Activated CD4-positive, alpha-beta memory T cell treated with anti-CD3 and anti-CD28 coated beads, Interleukin-2, amount 10 ng/mL, durations not matched to agents 7 days and 5 days (primary cell): ENCODE measurements at places on chromosomes 5 and 9. TPM values are rescaled to one million over a fixed set of nuclear protein-coding genes. Genes with fewer than 3 reads are reported as not detected.

DNA sequence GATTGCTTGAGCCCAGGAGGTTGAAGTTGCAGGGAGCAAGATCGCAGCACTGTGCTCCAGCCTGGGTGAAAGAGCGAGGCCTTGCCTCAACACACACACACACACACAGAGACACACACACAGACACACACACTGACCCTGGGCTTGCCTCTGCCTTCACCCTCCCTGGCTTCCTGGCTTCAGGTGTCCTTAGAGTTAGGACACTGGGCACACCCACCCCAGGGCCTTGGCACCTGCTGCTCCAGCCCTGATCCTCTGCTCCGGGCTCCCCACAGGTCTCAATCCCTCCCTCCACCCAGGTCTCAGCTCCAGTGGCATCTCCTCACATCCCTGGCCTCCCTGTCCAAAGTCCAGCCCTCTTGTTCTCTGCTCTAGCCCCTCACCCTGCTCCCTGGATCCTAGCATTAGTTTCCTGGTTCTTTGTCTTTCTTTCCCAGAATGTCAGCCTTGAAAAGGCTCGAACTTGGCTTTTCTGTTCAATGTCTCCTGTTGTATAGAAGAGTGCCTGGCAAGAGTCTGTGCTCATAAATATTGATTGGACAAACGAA, 212.9 kb downstream of the C9orf50 start:
- DNase-seq = no peak
- H3K4me1 ChIP-seq = peaks cover 15% of the 10 kb centered on the region
- no peak overlapping the region for H3K4me3 ChIP-seq
- H3K36me3 ChIP-seq = peaks cover 11% of the 10 kb centered on the region
- H3K27ac ChIP-seq = no peak overlapping the region

DNA sequence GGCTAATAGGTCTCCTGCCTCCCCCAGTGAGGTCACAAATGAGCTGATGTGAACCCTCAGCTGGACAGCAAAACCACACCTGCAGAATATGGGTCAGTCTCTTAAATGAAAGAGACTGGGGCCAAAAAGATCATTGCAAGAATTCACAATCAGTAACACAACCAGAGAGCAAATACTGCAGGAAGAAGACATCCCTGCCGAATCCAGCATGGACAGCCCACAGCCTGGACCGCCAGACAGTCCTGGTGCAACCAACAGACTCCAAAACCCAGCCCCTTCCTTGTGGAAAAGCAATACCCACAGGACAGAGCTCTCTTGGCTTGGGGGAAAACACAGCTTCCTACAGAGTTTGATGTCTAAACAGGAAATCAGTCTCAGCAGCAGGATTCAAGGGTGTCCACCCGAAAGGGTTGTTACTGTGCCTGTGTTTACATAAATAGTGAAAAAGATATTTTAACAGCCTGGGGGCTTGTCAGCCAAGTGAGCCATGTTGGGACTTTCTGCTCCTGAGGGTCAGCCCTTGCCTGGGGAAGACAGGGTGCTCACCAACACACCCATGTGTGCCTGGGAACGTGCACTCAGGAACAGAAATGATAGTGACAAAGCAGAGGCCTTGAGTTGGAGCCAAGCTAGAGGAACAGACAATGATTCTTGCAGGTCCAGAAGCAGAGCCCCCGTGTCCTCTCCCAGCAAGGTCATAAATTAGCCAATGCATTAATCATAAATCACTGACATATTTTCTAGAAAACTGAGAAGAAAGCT, 106.2 kb downstream of the SEMA5A start:
- no peak overlapping the region for H3K27ac ChIP-seq
- no peak overlapping the region for H3K4me3 ChIP-seq
- H3K36me3 ChIP-seq = no peaks in the 10 kb centered on the region
- no peaks in the 10 kb centered on the region for H3K27me3 ChIP-seq
- no peak for DNase-seq
- no peaks in the 10 kb centered on the region for H3K4me1 ChIP-seq

Gene TTC23L
- total RNA-seq = not detected

Gene DMXL1
- total RNA-seq = 31.5 TPM

GRCh38 chr5:164306662-164307061, 801.2 kb downstream of the MAT2B start:
- no peak overlapping the region for H3K27ac ChIP-seq
- no peaks in the 10 kb centered on the region for H3K27me3 ChIP-seq
- H3K36me3 ChIP-seq = no peaks in the 10 kb centered on the region
- no peak overlapping the region for H3K4me3 ChIP-seq
- no peaks in the 10 kb centered on the region for H3K4me1 ChIP-seq

DNA sequence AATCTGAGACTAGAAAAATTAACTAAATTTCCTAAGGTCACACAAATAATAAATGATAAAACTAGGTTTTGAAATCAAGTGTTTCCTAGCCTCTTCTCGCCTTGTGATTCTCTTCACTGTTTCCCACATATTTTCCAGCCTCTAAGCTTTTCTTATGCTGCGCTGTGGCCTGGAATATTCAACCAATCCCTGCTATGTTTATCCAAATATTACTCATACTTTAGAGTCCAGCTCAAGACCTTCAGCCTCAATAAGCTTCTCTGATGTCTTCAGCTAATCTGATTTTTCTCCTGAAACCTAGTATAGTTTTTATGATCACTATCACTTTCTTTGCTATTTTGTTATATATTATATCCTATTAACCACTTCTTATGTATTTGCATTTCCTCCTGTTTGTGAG, 303.1 kb upstream of the CDH6 start:
- H3K27ac ChIP-seq = no peak overlapping the region
- H3K4me3 ChIP-seq = no peak overlapping the region
- no peaks in the 10 kb centered on the region for H3K4me1 ChIP-seq
- no peaks in the 10 kb centered on the region for H3K36me3 ChIP-seq
- H3K27me3 ChIP-seq = no peaks in the 10 kb centered on the region

- H3K4me3 ChIP-seq = no peak overlapping the region
- H3K4me1 ChIP-seq = no peaks in the 10 kb centered on the region
- no peaks in the 10 kb centered on the region for H3K36me3 ChIP-seq
- DNase-seq = no peak
- H3K27me3 ChIP-seq = peaks cover 30% of the 10 kb centered on the region
Observed at GRCh38 chr5:124742983-124743601, 3.3 kb downstream of the ZNF608 start.

GRCh38 chr5:32506201-32506661, 61.7 kb upstream of the ZFR start:
- H3K27ac ChIP-seq = no peak overlapping the region
- no peak for DNase-seq
- peaks cover 10% of the 10 kb centered on the region for H3K27me3 ChIP-seq
- H3K4me3 ChIP-seq = no peak overlapping the region
- H3K4me1 ChIP-seq = peaks cover 4% of the 10 kb centered on the region

Gene ENHO
- total RNA-seq = not detected

GRCh38 chr9:86042199-86042978, 57.0 kb downstream of the GOLM1 start:
- no peak overlapping the region for H3K4me3 ChIP-seq
